PC-9 (cell line): ENCODE measurements at places on chromosomes 11 and 22. TPM values are rescaled to one million over a fixed set of nuclear protein-coding genes. Genes with fewer than 3 reads are reported as not detected.
A peak's percentile ranks its signal among the peaks of the same experiment; 100 is the strongest.

KRTAP5-2 gene
- total RNA-seq, result not detected in 2 replicates

TRIM6 gene
- total RNA-seq, result 3.9 and 4.8 TPM in 2 replicates

MS4A6A gene
- total RNA-seq, result not detected in 2 replicates

SAA4 gene
- not detected in 2 replicates for total RNA-seq

KRTAP5-11 gene
- total RNA-seq, result not detected in 2 replicates

MOGAT2 gene
- total RNA-seq, result not detected in 2 replicates

CLTCL1 gene
- 6.6 and 7.2 TPM in 2 replicates for total RNA-seq

PYGM gene
- total RNA-seq, result 1.3 and 1.6 TPM in 2 replicates

SCGB1C1 gene
- total RNA-seq, result not detected in 2 replicates

SMC1B gene
- total RNA-seq, result 0.28 and 0.31 TPM in 2 replicates

OR52I2 gene
- total RNA-seq, result not detected in 2 replicates

DNA sequence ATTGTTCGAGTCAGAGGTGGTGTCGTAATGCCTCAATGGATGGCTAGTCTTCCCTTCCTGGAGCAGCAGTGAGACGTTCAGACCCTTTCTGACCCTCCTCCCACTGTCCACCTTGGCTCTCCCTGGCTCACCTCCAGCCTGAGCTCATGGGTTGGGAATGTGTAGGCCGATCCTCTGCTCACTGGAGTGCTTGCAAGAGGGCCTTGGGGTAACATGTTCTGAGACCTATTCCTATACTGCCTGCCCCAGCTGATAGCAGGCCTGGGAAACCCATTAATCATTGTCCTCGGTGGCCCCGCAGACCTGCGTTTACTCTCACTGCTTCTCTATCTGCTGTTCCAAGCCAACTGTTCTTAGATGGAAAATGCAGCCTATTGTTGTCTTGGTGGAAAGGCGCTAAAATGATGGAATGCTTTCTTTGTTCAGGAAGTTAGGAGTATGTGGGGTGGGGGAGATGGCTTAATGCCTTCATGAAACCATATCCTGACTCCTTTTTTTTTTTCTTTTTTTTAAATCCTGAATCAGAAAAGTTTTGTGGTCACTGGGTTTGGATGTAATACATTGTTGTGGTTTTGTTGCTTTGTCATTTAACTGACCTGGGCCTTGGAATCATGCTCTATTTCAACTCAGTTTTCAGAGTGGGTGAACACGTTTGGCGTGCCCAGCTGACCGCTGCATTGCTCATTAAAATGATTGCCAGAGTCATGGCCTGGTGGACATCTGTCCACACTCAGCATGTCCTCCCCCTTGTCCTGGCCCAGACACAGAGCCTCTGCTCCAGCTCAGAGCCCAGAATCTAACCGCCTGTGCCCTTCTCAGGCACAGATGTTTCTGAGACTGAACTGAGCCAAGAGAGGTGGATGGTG, 72.5 kb downstream of the MICAL2 start:
- peak overlapping the region; percentile 98 for H3K27ac ChIP-seq
- 0 out of 2 replicates have a peak overlapping the region, but pooled peaks have one; percentile 24 for H3K4me3 ChIP-seq
- no peaks in the 10 kb centered on the region for H3K27me3 ChIP-seq
- H3K36me3 ChIP-seq, result no peaks in the 10 kb centered on the region

DNA sequence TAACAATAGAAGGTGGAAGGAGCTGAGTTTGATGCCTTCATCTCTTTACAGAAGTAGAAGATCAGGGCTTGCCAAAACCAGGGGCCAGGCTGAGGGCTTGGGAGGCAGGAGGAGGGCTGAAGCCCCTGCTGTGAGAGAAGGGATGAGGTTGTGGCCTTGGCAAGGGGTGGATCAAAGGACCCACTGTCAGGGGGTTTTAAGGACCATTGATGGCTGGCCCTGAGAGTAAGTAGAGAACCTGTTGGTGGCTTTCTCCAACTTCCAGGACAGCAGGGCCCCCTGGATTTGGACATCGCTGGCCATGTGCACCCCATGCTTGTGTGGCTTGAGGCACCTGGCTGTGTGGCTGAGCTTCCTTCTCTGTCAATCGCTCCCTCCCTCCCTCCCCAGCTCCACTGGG, 927.7 kb downstream of the TBC1D22A start:
- DNase-seq, result no peak
- no peak overlapping the region for H3K4me3 ChIP-seq
- H3K4me1 ChIP-seq, result no peaks in the 10 kb centered on the region
- no peaks in the 10 kb centered on the region for H3K27me3 ChIP-seq
- H3K27ac ChIP-seq, result no peak overlapping the region

DNA sequence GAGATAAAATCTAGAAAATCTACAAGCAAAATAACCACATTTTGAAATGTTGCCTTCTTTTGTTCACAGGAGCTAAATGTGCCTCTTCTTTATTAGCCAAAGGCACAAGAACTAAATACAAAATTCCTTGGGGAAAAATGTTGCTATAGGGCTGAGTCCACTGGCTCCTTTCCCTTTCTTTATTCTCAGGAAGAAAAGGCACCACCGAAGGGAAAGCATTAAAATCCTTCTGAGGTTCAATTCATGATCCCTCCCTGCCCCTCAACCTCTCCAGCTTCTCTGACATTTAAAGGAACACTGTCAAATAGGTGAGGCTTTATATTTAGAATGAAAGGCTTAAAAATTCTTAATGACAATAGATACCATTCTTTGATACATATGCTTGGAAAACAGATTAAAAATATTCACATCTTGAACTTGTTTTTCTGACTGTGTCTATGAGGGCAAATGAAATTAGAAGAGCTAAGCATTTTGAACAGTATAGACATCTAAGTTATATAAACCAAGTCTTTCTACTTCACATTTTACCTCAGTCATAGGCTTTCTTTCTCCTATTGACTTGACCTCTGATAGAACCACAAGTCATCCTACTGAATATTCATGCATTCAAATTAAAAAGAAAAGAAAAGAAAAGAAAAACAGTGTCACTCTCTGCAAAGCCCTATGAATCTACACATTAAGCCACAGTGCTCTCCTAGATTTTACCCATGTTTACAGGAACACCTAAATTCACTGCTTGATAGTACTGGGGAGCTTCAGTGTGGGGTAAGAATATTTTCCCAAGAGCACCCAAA, 148.2 kb downstream of the MAML2 start:
- peaks cover 8% of the 10 kb centered on the region for H3K4me1 ChIP-seq
- H3K27me3 ChIP-seq, result no peaks in the 10 kb centered on the region
- peak overlapping the region; percentile 25; the same call in 1 of the 2 replicates for H3K27ac ChIP-seq
- DNase-seq, result no peak
- H3K4me3 ChIP-seq, result no peak overlapping the region

GRCh38 chr11:4713241-4713640, 8.7 kb downstream of the MMP26 start:
- no peak overlapping the region for H3K27ac ChIP-seq
- H3K36me3 ChIP-seq, result no peaks in the 10 kb centered on the region
- no peak overlapping the region for H3K4me3 ChIP-seq
- H3K4me1 ChIP-seq, result no peaks in the 10 kb centered on the region
- H3K27me3 ChIP-seq, result no peaks in the 10 kb centered on the region; the same call in 1 of the 2 replicates

- no peak for DNase-seq
- no peaks in the 10 kb centered on the region for H3K27me3 ChIP-seq
- no peak overlapping the region for H3K4me3 ChIP-seq
Measured at GRCh38 chr11:69977951-69978350, 100.2 kb upstream of the ANO1 start.

GRCh38 chr11:73055655-73056354, 86.3 kb downstream of the FCHSD2 start:
- H3K27ac ChIP-seq, result no peak overlapping the region
- H3K27me3 ChIP-seq, result no peaks in the 10 kb centered on the region
- DNase-seq, result no peak
- no peaks in the 10 kb centered on the region for H3K36me3 ChIP-seq

- no peak for DNase-seq
- H3K27ac ChIP-seq, result no peak overlapping the region
- no peaks in the 10 kb centered on the region for H3K27me3 ChIP-seq
- no peaks in the 10 kb centered on the region for H3K4me1 ChIP-seq
- no peak overlapping the region for H3K4me3 ChIP-seq
- H3K36me3 ChIP-seq, result no peaks in the 10 kb centered on the region
Measured at GRCh38 chr11:92916299-92916698, 53.2 kb upstream of the MTNR1B start.

DNA sequence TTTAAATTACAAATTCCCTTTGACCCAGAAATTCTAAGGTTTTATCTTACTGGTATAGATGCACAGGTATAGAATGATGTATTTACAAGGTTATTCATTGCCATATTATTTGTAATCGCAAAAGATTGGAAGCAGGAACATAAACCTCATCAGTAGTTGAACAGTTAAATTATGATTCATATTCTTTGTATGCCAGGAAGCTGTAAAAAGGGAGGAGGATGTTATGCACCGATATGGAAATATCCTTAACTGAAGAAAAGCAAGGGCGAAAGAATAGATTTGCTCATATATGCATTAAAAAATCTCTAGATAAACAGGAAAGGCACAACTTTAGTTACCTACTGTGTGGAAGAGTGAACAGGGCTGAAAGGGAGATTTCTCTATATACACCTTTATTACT, 36.7 kb downstream of the PPFIA1 start:
- H3K4me3 ChIP-seq, result no peak overlapping the region
- no peaks in the 10 kb centered on the region for H3K27me3 ChIP-seq
- H3K27ac ChIP-seq, result peak overlapping the region; percentile 71
- H3K4me1 ChIP-seq, result peaks cover 53% of the 10 kb centered on the region
- no peak for DNase-seq

DNA sequence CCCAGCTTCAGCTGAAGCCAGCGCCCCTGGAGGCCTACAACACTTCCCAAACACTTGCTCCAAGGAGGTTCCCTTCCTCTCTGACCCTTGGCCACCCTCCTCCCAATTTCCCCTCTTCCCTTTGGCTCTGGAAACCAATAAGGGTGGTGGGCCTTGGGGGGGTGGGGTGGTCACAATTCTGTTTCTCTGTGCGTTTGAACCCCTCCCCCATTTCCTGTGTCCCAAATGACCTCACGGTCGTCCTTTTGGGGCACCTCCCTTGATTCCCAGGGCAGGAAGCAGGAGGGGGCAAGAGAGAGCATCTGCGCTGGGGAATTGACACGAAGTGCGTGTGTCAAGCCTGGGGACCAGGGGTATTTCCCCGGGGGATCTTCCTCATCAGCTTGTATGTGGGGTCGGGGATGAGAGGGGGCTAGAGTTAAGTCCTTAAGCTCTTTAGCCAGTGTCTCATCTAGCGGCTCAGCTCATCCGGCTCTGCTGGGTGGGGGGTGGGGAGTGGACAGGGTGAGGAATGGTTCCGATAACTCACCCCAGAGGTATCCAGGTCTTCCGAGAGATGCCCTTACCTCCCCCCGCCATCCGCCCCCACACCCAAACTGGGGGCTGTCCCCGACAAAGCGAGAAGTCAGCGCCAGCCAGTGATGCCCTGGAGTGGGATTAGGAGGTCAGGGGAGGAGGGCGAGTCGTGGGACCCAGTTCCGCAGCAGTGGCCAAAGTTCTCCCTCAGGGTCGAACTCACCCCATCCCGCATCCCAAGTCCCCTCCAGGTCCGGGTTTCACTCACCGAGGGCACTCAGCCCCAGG, 587 bp downstream of the ESAM start:
- no peak overlapping the region for H3K27ac ChIP-seq
- DNase-seq, result no peak
- no peaks in the 10 kb centered on the region for H3K36me3 ChIP-seq
- H3K4me3 ChIP-seq, result peak overlapping the region; percentile 98
- peaks cover 26% of the 10 kb centered on the region for H3K4me1 ChIP-seq

GRCh38 chr22:29697853-29698598, 21.8 kb upstream of the CABP7 start:
- DNase-seq, result no peak
- H3K4me1 ChIP-seq, result peaks cover 45% of the 10 kb centered on the region
- no peaks in the 10 kb centered on the region for H3K36me3 ChIP-seq
- H3K4me3 ChIP-seq, result no peak overlapping the region

GRCh38 chr11:114377612-114378267, 22.6 kb downstream of the C11orf71 start:
- H3K4me3 ChIP-seq, result no peak overlapping the region
- no peaks in the 10 kb centered on the region for H3K4me1 ChIP-seq
- no peak overlapping the region for H3K27ac ChIP-seq
- H3K27me3 ChIP-seq, result peaks cover 14% of the 10 kb centered on the region
- H3K36me3 ChIP-seq, result no peaks in the 10 kb centered on the region

GRCh38 chr11:17781221-17781620, 46.6 kb downstream of the KCNC1 start:
- H3K4me1 ChIP-seq, result no peaks in the 10 kb centered on the region
- H3K4me3 ChIP-seq, result no peak overlapping the region
- no peak overlapping the region for H3K27ac ChIP-seq
- DNase-seq, result no peak
- H3K27me3 ChIP-seq, result 0 out of 2 replicates have a peak, but pooled peaks cover 11% of the 10 kb centered on the region
- H3K36me3 ChIP-seq, result no peaks in the 10 kb centered on the region

GRCh38 chr11:41720761-41721160, 261.3 kb upstream of the LRRC4C start:
- no peaks in the 10 kb centered on the region for H3K4me1 ChIP-seq
- H3K36me3 ChIP-seq, result no peaks in the 10 kb centered on the region
- DNase-seq, result no peak
- no peak overlapping the region for H3K27ac ChIP-seq

- H3K4me3 ChIP-seq, result no peak overlapping the region
- H3K4me1 ChIP-seq, result peaks cover 20% of the 10 kb centered on the region
- H3K27me3 ChIP-seq, result peaks cover 3% of the 10 kb centered on the region; the same call in 1 of the 2 replicates
- H3K36me3 ChIP-seq, result no peaks in the 10 kb centered on the region
- H3K27ac ChIP-seq, result no peak overlapping the region
- DNase-seq, result no peak
Measured at GRCh38 chr11:68678031-68678441, 6.3 kb upstream of the GAL start.

- H3K4me3 ChIP-seq, result no peak overlapping the region
- H3K27ac ChIP-seq, result no peak overlapping the region
- peaks cover 65% of the 10 kb centered on the region for H3K27me3 ChIP-seq
- no peaks in the 10 kb centered on the region for H3K36me3 ChIP-seq
- no peak for DNase-seq
Measured at GRCh38 chr11:116730601-116731000, 42.2 kb downstream of the BUD13 start.

- H3K27me3 ChIP-seq, result 0 out of 2 replicates have a peak, but pooled peaks cover 3% of the 10 kb centered on the region
- no peak overlapping the region for H3K27ac ChIP-seq
- DNase-seq, result no peak
Measured at GRCh38 chr11:111935317-111936039, 1.7 kb upstream of the DIXDC1 start.

DNA sequence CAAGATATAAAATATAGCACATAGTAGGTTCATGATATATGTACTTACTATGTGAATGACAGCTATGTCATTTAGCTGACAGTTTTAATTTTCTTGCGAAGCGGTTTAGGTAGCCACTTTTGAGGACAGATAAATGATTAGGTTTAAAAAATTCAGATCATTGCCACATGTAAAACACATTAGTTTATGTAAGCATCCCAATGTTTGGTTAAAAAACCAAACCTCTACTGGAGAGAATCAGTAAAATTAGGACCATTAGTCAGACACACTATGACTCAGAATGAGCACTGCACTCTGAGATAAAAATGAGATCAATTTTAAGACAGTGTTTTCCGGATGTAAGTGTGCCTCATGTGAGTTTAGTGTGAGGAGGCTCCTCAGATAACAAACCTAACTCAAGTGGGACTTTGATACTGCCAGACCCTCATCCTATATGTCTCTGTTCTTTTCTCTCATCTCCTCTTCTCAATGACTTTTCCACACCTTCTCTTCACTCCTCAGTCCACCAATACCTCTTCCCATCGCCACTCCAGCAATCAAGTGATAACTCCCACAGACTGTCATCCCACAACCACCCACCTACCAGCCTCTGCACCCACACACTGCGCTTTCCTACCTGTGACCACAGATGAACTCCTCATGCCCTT, 6.8 kb upstream of the OR2AT4 start:
- H3K4me3 ChIP-seq, result no peak overlapping the region
- H3K27me3 ChIP-seq, result no peaks in the 10 kb centered on the region
- H3K4me1 ChIP-seq, result no peaks in the 10 kb centered on the region
- no peak overlapping the region for H3K27ac ChIP-seq
- no peaks in the 10 kb centered on the region for H3K36me3 ChIP-seq
- DNase-seq, result no peak

- no peaks in the 10 kb centered on the region for H3K36me3 ChIP-seq
- no peak overlapping the region for H3K27ac ChIP-seq
- no peak for DNase-seq
- H3K27me3 ChIP-seq, result no peaks in the 10 kb centered on the region
- H3K4me1 ChIP-seq, result no peaks in the 10 kb centered on the region
Measured at GRCh38 chr11:109892321-109892794, 200.8 kb upstream of the ZC3H12C start.
